Pancreas (tissue), 10 donors: ENCODE measurements at places on chromosomes 11 and 22.

- no peak for DNase-seq
These were observed 225.0 kb upstream of the TBCEL start for GRCh38 chr11:120798854-120799253.

DNA sequence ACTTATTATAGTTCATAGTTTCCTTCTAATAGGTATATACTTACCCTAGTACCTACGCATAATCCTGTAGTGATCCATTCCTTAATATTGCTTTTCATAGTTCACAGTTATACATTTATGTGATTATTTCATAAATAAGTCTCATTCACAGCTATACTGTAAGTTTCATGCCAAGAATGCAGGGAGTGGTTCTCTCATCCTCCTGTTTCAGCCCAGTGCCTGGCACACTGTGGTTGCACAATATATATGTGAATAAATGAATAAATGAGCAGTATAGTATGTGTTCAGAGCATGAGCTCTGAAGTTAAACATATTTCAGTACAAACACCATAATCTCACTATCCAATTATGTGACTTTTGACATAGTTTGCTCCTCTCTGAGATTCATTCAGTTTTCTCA is 115.8 kb downstream of the MAML2 start:
- no peak for DNase-seq

- no peak for DNase-seq
These were observed 11.0 kb downstream of the USP28 start for GRCh38 chr11:113864410-113864809.

- DNase-seq = no peak
These were observed 2.6 kb upstream of the SART1 start for GRCh38 chr11:65958774-65959420.

GRCh38 chr11:67302571-67303131 is 679 bp upstream of the SSH3 start:
- peak; percentile 76 for DNase-seq

DNA sequence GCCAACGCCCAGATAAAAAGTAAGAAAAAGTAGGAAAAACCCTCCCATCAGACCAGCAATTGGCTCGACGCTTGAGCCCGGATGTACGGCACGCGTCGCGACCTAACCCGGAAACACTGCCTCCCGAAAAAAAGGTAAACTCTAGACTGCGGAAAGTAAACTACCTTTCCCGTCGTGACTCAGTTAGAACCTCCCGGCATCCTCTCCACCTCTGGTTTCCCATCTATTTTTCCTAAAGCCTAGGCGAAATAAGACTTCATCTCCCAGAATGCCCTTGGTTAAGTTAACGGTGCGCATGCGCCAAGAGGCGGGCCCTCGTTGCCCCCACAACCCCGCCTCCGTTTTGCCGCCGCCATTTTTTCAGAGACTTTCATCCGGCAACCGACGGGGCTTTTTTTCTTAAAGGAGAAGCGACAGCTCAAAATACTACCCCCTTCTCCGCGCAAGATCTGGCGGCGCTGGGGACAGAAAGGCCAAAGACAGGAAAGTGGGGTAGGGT is 678 bp upstream of the ZFP91 start:
- DNase-seq = peak; percentile 96

DNA sequence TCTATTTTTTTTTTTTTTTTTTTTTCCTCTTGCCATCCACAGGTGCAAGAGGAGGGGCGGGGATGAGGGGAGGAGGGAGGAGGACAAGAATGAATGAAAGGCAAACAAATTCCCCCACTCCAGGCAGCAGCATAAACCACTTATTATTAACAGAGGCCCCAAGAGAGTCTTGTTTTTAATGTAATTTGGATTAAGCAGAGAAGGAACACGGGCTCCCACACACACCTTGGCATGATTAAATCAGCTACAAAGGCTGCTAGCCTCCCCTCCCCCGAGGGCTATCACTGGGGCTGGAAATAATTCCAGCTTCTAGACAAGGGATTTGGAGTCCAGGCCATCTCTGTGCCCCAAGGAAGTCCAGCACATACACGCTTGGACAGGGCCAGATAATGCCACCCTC is 93.4 kb upstream of the DRD2 start:
- DNase-seq = no peak

DNA sequence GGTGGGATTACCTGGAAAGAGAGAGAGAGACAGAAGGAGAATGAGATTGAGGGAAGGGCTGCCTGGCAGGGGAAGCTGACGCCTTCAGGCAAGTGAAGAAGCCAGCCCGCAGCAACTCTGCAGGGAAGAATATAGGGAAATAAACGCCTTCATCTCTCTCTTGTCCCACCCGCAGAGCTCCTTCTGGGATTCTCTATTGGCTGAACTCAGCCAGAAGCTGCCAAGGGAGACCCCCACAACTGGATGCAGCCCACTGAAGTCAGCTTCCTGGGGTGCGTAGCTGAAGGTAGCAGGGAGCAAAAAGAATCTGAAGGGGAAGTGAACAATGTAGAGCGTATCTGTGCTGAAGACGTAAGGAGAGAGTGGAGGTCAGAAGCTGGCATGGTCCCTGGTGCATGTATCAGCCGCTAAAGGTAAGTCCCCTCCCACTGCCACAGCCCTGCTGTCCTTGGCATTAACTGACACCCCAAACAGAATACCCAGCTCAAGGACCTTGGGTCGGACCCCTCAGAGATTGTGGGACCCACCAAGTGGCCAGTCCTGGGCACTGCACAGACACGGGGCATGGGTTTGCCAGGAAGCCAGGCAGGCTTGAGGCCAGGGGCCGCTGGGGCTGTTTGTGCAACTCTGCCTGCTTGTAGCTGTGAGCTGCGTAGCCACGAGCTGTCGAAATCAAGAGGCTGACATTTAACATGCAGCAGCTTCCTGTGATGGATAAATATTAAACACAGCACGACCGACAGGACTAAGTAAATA is 469.9 kb downstream of the MN1 start:
- DNase-seq = peak; percentile 84

DNA sequence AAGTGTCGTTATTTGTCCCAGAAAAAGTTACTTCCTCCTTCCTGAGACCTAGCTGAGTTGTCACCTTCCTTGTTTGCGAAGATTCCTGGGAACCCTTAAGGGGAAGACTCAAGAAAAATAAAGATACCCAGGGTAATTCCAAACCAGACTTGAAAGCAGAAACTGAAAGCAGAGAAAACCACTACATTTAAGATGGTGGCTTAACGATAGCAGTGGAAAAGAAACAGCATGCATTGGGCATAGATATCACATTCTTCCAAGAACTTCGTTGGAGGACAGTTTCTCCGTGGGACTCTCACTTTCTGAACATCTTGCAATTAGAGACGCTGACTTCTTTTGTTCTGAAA is 89.1 kb downstream of the FAM76B start:
- DNase-seq = no peak

DNA sequence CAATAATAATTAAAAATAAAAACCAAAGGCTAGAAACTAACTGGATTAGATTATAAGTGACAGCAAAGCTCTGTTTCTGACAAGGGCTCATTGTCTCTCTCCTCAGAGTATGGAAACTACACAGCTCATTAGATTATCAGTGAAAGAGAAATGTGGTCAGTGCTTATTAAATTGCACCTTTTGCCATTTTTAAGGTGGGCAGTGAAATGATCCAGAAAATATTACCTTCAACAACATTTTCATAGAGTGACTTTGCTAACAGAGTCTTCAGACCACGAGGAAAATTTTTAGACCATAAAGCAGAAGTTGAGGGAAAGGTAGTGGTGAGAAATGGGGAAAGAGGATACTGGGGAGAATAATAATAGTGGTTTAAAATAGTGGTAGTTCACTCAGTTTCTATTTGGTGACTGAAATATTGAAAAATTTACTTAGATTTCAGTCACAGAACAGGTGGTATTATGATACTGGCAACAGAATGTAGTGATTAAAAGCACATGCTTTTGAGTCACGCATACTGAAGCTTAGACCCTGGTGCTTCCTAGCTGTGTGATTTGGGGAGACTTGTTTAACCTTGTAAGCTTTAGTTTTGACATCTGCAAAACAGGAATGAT is 684.0 kb upstream of the CCDC90B start:
- DNase-seq = no peak

DNA sequence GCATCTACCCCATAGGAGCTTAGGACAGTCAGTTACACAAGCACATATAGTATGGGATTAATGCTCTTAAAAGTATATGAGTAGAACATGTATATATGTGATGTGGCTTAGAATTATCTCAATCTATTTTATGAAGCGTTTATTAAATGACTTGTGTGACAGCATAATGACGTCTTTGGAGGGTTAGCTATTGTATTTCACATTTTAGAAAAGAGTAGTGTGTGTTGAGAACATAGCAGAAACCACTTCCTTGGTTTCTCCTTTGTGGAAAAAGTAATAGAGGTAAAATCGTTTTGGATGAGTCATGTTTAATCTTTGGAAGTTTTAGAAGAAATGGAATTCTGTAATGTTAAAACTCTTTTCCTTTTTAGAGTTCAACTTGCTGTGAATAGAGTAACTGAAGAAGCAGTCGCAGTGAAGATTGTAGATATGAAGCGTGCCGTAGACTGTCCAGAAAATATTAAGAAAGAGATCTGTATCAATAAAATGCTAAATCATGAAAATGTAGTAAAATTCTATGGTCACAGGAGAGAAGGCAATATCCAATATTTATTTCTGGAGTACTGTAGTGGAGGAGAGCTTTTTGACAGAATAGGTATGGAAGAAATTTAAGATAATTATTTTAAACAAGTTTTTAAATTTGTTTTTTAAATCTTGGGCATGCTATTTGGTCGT is 2.4 kb downstream of the CHEK1 start:
- DNase-seq = no peak

DNA sequence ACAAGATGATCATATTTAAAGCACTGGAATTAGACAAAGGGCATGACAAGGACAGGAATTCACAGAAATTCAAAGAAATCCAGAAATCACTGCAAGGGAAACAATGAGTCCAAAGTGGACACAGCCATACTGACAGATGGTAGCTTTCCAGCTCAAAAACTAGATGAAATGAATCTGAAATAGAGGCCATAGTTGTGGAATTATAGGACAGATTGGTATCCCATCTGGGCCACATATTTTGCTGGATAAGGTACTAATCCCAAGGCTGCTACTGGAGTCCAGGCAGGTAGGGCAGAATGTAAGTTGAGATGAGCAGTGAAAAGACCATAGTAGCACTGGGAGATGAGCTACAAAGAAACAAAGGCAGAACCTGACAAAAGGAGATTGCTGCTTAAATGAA is 258.3 kb upstream of the ANO3 start:
- no peak for DNase-seq

GRCh38 chr22:44547371-44547770 is 49.3 kb upstream of the RTL6 start:
- DNase-seq = no peak

DNA sequence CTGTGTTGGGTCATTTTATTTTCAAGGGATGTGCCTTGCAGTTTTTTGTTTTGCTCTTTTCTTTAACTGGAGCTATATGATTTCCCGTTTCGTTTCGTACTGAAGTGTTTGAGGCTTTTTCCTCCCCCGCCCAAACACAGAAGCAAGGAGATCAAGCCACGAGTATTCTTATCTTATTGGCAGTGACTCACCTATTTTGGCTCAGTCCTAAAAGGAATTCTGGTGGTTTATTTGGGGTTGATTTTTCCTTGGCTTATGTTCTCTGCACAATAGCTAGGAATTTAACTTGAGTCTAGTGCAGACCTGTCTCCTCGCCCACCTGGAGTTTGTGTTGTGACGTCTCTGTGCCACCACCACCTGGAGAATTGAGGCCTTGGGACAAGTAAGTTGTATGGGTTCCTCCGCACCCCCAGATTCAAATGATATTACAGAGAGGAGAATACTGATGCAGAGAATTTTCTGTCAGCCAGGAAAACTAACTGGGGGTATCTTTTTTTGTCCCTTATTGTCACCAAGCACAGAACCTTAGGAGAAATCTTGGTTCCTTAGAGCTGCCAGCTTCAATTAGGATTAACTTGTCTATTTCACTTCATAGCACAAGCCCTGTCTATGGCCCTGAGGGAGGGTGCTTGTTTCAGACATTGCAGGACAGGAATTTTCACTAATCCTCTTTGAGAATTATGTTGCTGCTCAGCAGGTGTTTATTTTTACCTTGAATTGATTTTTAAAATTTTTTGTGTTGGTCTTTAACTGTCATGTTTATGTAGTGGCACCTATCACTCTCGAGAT is 90.4 kb upstream of the BIRC3 start:
- DNase-seq = no peak

- DNase-seq = peak; percentile 52
These were observed 8.2 kb downstream of the PDGFB start for GRCh38 chr22:39236321-39237317.

DNA sequence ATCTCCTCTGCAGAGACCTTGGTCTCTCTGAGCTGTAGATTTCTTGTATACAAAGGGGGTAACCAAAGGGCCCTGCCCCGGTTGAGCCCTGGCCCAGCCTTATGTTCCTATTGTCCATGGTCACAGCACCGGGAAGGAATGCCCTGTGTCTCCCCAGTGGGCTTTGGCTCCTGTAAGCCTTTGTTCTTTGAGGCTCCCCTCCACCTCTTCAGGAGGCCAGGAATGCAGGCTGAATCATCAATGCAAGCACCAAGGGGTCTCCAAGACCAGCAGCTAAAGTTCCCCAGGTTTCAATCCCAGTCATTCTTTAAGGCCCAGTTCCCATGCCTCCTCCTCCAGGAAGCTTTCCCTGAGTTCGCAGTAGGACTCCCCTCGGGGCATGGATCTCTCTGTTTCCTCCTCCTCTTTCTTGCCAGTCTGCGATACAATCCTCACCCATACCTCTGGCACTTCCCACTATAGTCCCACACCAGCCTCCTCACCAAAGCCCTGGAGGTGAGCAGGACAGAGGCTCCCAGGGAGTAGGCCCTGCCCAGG is 29.2 kb upstream of the KLHL35 start:
- DNase-seq = no peak

DNA sequence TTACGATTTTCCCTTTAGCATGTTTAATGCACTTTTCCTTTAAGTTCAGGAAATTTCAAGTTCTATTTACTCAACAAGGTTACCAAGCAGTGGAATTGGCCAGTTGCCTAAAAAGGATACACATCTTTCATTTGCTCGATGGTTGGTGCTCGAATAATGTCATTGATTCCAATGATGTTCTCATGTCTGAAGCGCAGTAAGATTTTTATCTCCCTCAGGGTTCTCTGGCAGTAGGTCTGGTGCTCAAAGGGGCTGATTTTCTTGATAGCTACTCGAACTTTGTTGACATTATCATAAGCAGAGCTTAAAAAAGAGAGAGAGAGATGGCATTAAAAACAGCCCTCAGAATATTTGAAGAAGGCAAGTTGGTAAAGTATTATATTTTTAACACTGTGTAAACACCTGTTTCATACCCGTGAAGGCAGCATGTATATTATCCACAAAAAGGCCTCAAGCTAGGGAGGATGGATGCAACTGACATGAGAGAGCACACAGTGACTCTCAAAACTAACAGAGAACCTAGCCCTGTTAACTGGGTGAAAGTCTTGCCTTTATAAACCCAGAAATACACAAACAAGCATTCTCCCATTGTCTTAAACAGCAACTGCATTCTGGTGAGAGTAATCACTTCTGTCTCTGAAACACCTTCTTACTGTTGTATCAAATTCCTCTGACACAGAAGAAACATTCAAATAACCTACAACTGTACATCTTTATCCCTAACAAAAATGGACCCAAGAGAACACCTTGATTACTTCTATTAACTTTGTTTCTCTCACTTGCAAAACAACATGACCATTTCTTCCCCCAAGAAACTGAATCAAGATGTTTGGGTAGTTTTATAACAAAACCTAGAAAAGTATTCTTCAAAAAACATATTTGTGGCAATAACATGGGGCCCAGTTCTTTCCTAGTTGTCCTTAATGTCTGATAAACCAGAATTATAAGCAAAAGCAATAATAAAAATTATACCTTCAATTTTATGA is 59.6 kb downstream of the MAPK1 start:
- DNase-seq = no peak
